Stimulated activated CD8-positive, alpha-beta memory T cell treated with anti-CD3 and anti-CD28 coated beads, Interleukin-4, amount 100 ng/mL, for 4 hours (primary cell): ENCODE measurements at places on chromosomes 7 and 10.

DNA sequence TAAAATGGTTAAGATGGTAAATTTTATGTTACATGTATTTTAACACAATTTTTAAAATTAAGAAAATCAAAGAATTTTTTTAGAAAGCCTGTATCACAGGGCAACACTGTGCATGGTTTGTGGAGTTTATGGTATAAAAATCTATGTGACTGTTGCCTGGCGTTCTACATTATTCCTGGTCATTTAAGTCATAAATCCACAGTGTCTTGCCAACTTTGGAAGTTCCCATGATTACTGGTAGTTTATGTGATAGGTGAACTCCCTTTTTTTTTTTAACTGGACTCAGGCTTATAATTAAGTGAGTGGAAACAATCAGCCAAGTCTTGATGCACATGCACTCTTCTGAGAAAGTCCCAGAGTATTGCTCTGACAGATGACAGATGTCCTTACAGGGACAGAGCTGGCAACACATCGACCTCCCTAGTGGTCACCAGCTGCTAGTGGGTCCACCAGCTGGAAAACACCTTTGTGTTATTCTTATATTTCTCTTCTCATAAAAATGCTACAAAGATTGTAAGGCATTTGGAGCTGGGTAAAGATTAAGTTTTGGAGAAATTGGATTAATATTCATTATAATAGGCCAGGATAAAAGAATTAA, 8.8 kb upstream of the STN1 start:
- DNase-seq: no peak

- no peak for DNase-seq
These were observed 48.7 kb upstream of the ZMIZ1 start for GRCh38 chr10:79020015-79020491.

GRCh38 chr10:93147281-93147680, 73.6 kb downstream of the CYP26A1 start:
- DNase-seq: no peak

- DNase-seq: no peak
These were observed 15.0 kb downstream of the PTN start for GRCh38 chr7:137328373-137329120.

GRCh38 chr7:98254951-98255610, 3.0 kb upstream of the TECPR1 start:
- DNase-seq: no peak

DNA sequence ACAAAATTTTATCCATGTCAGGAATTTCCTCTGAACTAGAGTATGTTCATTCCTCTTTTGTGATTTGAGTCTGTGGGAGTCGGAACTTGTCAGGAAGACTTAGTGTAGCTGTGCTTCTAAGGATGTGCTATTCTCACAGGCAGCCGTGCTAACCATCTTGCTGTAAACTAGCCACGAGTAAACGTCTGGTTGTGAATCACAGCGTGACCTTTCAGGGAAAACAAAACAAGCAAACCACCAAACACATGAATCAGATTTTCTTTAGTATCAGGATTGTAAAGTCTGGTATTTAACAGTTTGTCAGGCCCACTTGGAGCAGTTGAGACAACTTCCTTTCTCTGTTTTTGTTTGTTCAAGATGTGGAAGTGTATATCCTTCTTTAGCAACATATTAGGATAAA, 32.0 kb downstream of the AUTS2 start:
- DNase-seq: no peak

DNA sequence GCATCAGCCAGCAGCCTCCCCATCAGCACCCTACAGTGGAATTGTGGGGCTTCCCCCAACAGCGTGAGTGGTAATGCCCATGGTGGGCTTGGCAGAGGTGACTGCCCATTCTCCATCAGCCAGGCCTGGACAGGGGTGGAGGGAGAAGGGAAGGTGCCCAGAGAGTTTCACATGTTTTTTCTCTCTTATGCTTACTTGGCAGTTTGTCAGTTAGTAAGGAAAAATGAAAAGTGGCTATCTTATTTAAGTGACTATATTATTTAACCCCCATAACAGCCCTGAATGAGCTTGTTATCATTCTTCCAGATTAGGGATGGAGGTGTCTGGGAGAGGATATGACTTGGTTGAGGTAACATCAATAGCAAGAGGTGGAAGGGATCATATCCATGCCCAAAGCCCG, 921.7 kb downstream of the GRID1 start:
- no peak for DNase-seq
